ENCODE measurements at places on chromosomes 13 and 19.
A peak's percentile ranks its signal among the peaks of the same experiment; 100 is the strongest.

DNA sequence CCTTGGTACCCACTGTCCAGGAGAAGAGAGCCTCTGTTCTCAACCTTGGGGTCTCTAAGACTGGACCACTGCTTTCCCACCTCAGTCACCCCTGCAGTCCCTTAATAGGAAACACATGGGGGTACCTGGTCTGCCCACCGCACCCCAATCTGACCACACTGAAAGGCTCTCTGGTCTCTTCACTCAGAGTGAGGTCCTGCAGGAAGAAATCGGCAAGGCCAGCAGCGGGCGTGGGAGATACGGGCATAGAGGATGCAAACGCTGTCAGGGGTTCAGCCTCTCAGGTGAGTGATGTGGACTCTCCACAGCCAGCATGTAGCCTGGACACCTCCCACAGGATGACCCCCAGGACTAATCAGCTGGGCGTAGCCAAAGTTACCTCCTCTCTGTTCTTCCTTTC is 3.5 kb downstream of the SIGLEC9 start:
- DNase-seq, result no peak

GRCh38 chr19:49469828-49470614 is 4.0 kb upstream of the FLT3LG start:
- DNase-seq, result peak; percentile 65

DNA sequence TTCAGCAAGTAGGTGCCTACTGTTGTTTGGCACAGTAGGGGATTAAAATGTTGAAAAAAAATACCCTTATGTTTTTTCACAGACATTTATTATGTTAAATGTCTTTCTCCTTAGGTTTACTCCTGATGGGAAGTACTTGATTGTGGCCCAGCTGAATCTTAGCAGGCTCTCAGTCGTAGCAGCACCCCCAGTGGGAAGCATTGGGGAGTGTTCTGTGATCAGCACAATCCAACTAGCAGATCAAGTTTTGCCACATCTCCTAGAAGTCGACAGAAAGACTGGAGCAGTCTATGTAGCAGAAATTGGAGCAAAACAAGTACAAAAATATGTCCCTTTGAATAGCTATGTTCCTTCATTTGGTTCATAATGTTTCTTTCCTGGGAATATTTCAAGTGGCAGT is 9.3 kb downstream of the NHLRC3 start:
- DNase-seq, result no peak

GRCh38 chr13:21573920-21574712 is 29.9 kb downstream of the MICU2 start:
- no peak for DNase-seq

- DNase-seq, result no peak
These were observed 4.5 kb downstream of the MAMSTR start for GRCh38 chr19:48714759-48715675.

DNA sequence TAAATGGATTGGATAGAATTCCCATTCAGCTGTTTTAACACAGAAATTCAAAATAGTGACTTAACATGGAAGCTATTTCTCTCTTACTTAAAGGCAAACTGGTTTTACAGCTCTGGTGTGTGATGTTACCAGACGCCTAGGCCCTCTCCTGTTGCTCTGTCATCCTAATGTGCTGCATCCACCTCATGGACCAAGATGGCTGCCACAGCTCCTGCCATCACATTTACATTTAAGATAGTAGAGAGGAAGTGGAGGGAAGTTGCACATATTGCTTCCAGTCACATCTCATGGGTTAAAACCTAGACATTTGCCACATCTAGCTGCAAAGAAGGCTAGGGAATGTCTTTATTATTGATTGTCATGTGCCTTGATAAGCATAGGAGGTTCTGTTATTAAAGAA is 157.5 kb downstream of the OXGR1 start:
- no peak for DNase-seq

GRCh38 chr19:8518536-8518935 is 4.6 kb upstream of the ZNF414 start:
- DNase-seq, result no peak

DNA sequence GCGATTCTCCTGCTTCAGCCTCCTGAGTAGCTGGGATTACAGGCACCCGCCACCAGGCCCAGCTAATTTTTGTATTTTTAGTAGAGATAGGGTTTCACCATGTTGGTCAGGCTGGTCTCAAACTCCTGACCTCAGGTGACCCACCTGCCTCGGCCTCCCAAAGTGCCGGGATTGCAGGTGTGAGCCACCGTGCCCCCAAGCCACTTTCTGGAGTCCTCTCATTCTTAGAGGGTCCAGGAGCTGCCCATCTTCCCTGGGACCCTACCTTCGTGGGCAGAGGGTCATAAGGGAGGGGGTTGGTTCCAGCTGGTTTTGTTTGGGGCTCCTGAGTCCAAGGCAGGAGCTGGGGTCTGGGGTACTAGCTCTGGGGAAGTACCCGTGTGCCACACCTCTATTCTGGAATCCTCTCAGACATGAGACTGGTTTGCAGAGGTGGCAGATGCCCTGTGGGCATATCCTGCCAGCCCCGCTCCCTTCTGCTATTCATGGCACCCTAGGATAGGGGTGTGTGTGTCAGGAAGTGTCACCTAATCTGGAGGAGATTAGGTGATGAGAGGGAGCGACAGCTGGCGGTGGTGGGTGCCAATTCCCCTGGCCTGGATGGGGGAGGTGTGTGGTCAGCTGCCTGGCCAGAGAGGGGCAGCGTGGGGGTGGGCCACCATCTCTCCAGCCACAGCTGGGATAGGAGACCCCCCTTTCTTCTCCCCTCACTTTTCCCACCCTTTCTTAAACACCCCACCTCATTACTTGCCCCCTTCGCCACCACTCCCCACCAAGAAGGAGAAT is 2.1 kb downstream of the PRMT1 start:
- no peak for DNase-seq

DNA sequence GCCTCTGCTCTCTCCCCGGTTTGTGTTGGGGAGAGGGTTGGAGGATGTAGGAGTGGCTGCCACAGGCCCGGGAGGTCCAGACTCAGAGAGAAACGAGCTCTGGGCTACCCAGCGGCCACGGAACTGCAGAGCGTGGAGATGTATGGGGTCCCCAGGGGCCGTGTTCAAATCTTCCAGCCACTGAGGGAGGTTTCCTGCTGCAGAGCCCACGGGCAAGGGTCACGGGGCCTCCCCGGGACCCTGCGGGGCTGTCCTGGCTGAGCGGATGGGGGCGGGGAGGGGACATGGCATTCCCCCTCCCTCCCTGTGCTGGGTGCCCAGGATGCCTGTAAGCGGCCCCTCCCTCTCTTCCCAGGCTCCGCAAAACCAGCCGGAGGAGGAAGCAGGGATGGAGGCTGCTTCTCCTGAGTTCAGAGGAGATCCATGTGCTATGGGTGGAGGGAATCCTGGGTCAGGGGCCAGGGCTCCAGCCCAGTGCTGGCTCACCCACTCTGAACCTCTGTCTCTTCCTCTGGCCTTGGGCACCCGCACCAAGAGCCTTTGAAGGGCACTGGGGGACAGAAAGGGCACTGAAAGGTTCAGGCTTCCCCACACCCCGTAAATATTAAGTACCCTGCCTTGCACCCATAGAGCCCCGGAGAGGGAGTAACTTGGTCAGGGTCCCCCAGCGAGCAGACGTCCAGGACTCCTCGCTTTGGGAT is 22.6 kb downstream of the SMIM24 start:
- no peak for DNase-seq

DNA sequence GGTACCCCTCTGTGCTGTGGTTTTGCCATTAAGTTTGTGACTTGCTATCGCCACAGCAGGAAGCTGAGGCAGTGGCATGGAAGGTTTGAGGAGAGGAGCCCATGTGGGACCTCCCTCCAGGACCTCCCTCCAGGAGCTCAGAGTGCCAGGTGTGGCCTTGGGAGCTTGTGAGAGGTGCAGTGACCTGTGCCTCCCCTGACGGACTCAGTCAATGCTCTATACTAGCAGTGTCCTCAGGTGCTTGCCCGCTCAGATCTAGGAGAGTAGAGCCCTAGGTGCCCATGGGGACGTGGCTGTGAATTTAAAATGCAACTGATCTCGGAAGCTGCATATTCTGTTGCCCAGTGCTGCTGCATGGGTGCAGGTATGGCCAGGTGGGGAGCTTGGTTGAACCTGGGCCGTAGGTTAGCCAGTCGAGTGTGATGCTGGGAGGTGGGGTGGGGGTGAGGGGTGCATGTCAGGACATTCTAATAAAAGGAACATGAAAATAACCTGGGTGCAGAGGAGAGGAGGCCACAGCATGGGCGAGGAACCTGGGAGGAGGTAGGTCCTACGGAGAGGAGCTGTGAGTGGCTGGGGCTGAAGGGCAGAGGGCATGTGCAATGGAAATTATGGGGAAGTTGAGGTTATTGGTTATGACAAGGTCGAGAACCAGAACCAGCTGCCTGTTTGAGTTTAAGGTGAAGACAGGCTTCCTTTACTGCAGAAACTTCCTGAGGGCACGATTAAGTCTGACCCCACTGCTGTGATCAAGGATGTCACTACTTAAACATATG is 41.6 kb downstream of the TEX29 start:
- DNase-seq, result no peak

- DNase-seq, result no peak
These were observed 110.5 kb downstream of the COG6 start for GRCh38 chr13:39765801-39766463.

- DNase-seq, result no peak
These were observed 6.3 kb upstream of the HCN2 start for GRCh38 chr19:583198-583967.

- no peak for DNase-seq
These were observed 3.2 kb downstream of the CEBPA start for GRCh38 chr19:33299051-33299688.

DNA sequence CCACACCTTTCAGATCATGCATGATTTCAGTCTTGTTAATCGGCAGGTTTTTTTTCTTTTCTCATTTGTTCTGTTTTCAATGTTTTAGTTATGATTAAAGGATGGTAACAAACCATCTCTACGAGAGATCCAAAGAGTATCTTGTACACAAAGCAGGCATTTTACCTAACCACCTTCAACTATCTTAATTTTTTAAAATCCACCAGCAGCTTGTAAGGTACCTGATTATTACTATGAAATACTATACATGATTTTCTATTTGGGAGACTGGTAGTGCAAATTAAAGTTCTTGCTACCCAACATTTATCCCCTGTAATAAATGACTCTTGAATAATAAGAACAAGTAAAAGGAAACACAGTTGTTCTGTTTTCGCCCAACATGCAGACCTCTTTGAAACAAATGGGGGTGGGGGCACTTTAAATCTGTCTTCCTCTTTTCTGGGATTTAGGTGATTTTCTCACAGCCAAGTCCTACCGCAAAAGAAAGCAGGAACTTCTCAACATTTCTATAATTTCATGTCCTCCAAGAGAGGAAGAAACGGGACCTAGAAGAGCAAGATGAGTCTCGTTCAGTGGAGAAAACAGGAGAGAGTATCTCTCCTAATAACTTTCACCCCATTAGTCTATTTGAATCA is 3.6 kb downstream of the POU4F1 start:
- no peak for DNase-seq

GRCh38 chr19:4707956-4708650 is 15.5 kb downstream of the DPP9 start:
- DNase-seq, result no peak

GRCh38 chr19:43639519-43640423 is at the start of gene CADM4:
Gene CADM4, minus strand, starts transcription at chr19:43639850. Its CDS starts 60 bp downstream, at chr19:43639790.
- DNase-seq, result peak; percentile 9

DNA sequence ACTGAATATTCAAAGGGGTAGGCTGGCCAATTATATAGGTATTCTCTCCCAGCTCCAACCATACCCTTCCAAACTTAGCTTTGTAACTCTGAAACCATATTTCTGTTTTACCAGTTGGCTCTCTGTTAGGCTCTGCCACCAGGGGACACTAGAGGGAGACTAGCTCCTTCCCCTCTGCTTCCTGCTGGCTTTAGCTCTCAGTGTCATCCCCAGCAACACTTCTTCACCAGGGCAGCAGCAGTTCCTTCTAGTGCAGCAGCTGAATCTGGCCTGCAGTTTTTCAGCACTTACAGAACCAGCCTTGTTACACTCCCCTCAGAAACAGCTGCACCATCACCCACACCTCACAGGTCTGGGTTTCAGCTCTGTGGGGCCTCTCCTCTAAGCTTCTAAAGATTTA is 51.0 kb upstream of the DOCK9 start:
- DNase-seq, result peak; percentile 22

GRCh38 chr19:49579947-49580263 is 451 bp downstream of the NOSIP start:
- no peak for DNase-seq

GRCh38 chr13:106555631-106556328 is 12.2 kb downstream of the ARGLU1 start:
- no peak for DNase-seq

- DNase-seq, result no peak
These were observed 10.6 kb downstream of the CAPN12 start for GRCh38 chr19:38733493-38734175.

DNA sequence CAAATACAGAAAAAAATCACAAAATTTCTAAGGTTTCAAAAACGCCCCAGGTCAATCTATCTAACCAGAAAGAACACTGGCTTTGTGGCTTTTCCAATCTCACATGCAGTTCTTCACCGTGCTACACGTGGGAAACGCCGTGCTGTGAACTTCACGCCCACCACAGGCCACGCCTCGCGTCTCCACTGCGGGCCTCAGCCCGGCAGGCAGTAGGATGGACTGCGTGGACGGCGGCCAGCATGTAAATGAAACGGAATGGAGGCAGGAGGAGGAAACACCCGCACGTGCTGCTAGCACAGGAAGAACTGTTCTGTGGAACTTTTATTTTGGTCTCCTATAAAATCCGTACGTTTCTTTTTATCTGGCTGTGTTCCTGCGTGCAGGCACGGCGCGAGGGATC is 23.8 kb downstream of the ZNF787 start:
- no peak for DNase-seq

DNA sequence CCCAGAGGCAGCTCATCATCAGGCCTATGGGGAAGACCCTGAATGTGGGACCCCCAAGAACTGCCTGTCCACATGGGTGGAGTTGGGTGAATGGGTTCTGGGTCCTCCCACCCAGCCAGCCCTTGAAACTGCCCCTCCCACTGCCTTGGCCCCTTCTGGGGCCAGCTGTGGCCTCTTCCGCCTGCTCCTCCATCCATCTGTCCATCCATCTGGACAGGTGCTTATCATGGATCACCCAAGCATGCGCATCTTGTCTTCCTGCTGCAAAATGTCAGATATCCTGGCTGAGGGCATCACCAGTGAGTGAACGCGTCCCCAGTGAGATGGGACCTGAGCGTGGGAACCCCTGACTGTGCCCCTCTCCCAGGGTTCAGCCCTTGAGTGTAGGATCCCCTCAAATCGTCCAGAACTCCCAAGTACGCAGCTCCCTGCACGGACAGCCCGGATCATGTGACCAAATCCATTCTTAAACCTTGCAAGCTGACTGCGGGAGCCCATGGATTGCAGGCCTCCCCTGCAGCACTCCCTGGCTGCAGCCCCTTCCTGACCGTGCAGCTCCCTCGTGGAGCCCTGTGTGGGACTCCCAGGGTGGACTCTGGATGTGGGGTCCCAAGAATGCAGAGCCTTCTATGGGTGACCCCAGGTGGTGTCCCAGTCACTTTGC is 2.0 kb downstream of the STXBP2 start:
- no peak for DNase-seq

DNA sequence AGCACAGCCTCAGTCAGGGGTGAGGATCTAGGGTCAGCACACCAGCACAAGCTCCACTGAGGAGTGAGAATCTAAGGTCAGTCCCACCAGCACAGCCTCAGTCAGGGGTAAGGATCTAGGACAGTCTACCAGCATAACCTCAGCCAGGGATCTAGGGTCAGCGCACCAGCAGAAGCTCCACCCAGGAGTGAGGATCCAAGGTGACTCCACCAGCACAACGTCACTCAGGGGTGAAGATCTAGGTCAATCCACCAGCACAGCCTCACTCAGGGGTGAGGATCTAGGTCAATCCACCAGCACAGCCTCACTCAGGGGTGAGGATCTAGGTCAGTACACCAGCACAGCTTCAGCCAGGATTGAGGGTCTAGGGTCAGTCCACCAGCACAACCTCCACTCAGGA is 64.5 kb downstream of the RAB20 start:
- DNase-seq, result no peak

All from activated CD8-positive, alpha-beta memory T cell treated with anti-CD3 and anti-CD28 coated beads for 4 hours (primary cell).